ENCODE measurements at places on chromosomes 5 and 9.

DNA sequence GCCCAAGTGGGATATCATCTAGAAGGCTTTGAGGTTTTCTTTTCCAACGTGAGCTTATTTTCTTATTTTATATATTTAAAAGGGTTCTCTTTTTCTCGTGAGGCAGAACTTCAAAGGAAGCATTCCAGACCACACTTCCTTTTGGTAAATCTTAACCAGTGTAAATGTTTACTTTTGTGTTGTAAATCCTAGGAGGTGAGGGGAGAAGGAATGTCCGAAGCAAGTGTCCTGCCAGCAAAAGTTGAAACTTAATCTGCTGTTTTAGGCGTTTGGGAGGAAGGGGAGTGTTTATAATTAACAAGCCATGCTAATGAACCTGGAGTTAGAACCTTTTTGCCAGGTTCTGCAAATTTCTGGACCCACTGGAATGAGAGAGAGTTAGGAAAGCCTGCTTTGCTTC is 37.9 kb downstream of the WWC1 start:
- DNase-seq = no peak

- no peak for DNase-seq
Measured at GRCh38 chr9:26983340-26983739, 22.1 kb downstream of the LRRC19 start.

GRCh38 chr5:91367908-91368648 is 15.0 kb downstream of the ARRDC3 start:
- no peak for DNase-seq

- DNase-seq = no peak
Measured at GRCh38 chr9:17535176-17535575, 43.7 kb upstream of the SH3GL2 start.

DNA sequence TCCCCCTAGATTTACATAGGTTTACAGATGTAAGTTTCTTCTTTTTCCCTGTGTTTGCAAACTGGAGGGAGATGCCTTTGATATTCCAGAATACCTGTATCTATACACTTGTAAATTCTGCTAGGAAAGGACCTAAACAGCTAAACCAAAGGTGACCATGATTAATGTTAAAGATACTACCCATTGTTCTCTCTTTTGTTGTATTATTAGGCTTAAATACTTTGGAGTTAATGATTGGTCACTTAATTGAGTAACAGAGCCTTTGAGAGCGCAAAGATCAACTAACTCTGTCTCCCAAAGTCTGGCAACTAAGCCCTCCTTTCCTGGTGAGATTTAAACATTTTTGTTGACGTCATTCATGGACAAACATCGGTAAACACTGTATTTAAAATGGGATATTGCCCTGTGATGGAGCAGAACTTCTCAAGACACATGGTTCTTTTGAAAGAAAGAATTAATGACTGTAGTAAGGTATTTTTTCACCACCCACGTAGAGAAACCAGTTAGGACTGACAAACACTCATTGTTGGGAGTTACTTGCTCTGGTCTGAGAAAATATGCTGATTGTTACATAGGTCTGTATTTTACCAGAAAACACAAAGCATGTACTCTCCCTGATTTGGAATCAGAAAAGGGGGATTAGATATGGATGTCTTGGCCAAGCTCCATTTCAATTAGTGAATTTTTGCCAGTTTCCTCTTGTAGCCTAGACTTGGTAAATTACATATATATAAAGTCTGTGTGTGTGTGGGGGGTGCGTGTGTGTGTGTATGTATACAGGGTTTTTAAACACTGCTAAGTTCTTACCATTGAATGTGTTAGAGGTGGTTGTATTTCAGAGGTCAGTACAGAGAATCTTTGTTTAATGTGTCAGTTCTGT is 4.6 kb downstream of the VCAN start:
- DNase-seq = no peak

DNA sequence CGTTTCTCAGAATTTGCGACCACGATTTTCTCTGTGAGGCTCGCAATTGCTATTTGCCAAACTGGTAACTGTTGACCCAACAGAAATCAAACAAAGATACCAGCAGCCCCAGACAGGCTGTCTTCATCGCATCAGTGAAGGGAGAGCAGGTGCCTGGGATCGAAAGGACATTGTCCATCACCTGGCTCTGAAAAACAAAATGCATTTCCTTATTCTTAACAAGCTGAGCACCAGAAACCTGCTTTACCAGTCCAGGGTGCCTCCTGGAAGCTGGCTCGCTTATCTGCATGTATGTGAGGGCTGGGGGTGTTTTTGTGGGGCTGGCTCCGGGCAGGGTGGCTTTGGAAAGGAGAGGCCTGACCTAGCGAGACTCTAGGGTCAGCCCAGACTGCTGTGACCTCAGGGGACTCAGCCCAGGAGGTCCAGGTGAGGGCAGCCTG is 24.7 kb downstream of the WWC1 start:
- DNase-seq = no peak

DNA sequence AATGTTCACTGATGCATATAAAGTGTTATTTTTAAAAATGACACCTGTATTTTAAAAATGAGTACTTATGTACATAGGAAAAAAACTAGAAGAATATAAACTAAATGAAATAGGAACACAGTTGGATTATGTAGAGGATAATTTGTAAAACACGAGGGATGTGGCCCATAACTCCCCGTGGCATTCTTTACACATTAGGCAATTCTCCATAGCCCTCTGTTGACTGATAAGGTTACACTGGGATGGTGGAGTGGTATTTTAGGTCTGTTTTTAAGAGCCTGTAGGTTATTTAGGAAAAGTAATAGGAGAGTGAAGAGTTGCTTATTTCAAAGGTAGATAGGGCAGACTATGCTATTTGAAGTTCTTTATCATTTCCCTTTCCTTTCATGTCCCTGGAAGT is 1.8 kb downstream of the CAVIN4 start:
- DNase-seq = no peak

- DNase-seq = no peak
Measured at GRCh38 chr5:17005107-17005828, 69.2 kb upstream of the MYO10 start.

DNA sequence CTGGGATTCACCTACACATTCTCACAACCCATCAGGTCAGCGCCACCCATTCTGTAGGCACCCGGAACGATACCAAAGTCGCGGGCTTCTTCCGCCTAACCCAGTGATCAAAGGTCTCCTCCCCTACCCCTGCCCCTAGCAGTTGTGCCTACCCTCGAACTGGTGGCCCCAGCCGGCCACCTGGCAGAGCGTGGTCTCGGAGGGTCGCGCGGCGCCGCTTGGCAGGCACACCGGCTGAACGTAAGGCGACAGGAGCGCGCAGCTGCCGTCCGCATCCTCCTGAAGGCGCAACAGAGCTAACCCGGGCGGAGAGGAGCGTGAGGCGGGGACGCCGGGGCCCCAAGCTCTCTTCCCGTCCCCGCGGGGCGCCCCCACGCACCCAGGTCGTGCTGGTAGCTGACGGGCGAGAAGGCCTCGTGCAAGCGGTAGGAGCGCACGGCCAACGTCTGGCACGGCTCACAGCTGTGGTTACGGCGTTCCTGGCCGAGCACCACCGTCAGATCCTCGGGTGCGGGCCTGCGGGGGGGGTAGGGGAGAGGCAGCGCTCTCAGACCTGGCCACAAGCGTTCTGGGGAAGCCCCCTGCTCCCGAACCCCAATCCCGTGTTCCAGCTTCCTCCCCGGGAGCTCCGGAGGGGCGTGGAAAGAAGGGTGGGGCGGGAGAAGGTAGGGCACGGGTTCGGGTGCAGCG is 2.8 kb upstream of the PFN3 start:
- DNase-seq = peak; percentile 36

GRCh38 chr5:30113542-30113941 is 1079.9 kb upstream of the CDH6 start:
- DNase-seq = no peak

DNA sequence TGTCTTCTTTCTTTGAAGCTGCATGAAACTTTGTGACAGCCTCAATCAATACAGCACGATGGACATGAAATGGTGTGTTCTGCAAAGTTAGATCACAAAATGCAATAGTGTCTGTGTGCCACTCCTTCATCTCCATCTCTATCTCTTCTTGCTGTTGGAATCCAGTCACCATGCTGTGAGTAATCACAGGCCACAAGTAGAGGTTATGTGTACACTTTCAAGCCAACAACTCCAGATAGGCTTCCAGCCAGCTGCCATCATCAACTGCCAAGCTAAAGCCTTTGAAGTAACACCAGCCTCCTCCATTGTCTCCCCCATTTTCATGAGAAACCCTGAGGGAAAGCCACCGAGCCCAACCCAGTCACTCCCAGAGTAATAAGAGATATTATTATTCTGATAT is 360.6 kb downstream of the PTPRD start:
- DNase-seq = no peak

GRCh38 chr5:81755320-81755719 is 4.4 kb upstream of the SSBP2 start:
- DNase-seq = no peak

GRCh38 chr5:7534505-7534904 is 138.6 kb downstream of the ADCY2 start:
- no peak for DNase-seq

DNA sequence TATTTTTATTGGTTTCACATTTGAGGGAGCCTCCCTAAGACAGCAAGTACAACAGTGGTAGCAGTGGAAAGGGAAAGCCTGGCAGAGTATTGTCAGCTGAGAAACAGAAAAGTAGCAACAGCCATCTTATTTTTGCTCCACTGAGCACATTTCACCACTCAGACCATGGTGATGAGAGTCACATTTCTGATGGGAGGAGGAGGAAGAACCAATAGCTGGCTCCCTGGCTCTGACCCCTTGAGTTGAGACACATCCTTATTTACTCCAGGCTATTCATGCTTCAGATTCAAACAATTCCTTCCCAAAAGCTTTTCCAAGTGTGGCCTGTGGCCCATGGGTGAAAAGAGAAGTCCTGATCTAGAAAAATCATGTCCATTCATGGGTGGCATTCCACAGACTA is 236.3 kb downstream of the ARHGAP26 start:
- DNase-seq = no peak

DNA sequence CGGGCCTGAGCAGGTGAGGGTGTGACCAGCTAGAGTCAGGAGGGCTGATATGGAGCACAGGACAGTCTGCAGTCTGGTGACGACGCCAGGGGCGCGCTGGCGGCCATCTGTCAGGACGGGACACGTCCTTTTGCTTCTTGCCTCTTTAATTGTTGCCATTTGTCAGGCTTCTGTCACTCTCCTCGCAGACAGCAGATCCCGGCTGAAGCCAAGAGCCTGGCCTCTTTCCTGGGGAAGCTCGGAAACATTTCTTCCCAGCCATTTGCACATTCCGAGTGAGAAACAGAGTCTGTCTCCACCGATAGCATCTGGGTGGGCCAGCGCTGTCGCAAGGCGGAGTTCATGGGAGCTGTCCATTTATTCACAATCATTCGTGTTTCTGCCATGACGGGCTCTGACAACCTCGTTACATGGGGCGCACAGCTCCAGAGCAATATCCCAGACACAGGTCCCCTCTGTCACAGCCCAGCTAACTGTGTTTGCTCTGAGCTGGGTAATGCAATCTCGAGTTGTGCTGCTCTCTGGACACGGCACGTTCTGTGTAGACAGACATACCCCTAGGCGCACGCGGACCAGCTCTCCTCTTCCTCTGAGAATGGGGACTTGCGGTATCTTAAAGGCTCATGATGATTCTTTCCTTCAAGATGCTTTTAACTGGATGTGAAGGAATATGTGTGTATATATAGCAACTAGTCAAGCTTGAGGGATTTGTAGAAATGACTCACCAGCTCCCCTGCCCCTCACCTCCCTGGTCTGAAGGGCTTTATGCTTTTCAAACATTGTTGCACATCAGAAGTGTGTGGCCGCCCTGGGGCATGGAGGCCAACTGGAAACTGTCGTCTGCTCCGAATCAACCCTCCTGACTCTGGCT is 105.3 kb upstream of the FCN2 start:
- no peak for DNase-seq

GRCh38 chr9:83598487-83598886 is 24.5 kb upstream of the IDNK start:
- DNase-seq = no peak

GRCh38 chr9:19787672-19788071 is 1.2 kb downstream of the SLC24A2 start:
- DNase-seq = no peak

- DNase-seq = no peak
Measured at GRCh38 chr9:107734256-107735013, 244.9 kb upstream of the KLF4 start.

- no peak for DNase-seq
Measured at GRCh38 chr5:36666986-36667385, 60.6 kb downstream of the SLC1A3 start.

DNA sequence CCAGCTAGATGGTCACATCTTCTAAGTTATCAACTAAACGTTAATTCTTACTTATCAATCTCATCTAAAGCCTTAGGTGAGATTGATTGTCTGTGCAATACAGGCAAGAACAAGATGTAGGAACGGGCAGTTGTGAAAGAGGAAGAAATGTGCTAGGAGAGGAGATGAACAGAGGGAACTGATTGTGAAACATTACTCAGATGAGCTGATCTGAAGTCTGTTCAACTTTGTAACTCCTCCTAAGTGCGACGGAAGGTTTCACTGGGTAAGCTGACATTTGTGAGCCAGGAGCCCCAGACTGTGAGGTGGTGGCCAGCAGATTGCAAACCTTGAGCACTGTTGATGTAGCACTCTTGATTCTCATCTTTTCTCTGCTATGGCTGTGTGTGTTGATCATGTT is 204.1 kb downstream of the CD180 start:
- DNase-seq = no peak

GRCh38 chr5:125550274-125550673 is 803.8 kb upstream of the ZNF608 start:
- no peak for DNase-seq

- no peak for DNase-seq
Measured at GRCh38 chr5:32258424-32258823, 54.3 kb downstream of the MTMR12 start.

- no peak for DNase-seq
Measured at GRCh38 chr5:1103505-1104326, 8.1 kb downstream of the SLC12A7 start.

- no peak for DNase-seq
Measured at GRCh38 chr5:50791813-50792212, 125.4 kb downstream of the PARP8 start.

DNA sequence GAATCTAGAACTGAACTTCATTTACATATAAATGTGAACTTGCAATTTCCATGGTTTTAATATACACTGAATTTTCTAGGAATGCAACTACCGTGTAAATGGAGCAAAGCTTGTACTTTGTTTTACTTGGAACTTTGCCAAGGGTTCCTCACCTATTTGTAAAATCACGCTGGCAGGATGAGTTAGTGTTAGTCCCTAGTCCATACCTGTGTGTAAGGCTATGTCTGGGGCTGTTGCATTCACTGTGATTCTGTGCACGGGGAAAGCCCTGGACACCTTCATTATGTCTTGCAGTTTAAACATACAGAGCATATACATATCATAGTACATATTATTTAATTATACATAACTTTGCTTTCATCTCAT is 119.9 kb downstream of the PAX5 start:
- no peak for DNase-seq

GRCh38 chr5:13328316-13328715 is 616.2 kb downstream of the DNAH5 start:
- DNase-seq = no peak

DNA sequence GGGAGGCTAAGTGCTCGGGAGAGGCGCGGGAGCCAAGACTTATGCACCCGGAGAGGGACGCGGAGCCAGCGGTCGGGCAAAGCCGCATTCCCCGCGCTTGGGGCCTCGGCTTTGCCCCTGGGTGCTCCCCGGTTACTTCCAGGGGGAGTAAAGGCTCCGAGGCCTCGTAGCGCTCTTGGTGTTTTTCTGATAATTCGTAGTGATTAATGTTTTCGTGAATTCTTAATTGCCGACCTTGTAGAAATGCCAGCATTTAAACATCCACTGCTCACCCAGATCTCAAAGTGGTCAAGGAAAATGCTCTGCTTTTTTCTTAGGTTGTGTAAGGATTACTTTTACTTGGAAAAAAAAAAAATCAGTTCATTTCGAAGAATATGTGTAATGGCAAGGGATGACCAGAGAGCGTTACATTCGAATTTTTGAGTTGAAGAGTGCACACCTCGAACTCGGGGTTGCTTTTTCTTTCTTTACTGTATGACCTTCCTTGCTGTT is 654 bp upstream of the TUT7 start:
- no peak for DNase-seq

Measured in stimulated activated CD8-positive, alpha-beta memory T cell treated with anti-CD3 and anti-CD28 coated beads, Interleukin-7, amount 100 ng/mL, for 4 hours (primary cell).